WTC11 (cell line): ENCODE measurements at places on chromosomes 13 and 19.

DNA sequence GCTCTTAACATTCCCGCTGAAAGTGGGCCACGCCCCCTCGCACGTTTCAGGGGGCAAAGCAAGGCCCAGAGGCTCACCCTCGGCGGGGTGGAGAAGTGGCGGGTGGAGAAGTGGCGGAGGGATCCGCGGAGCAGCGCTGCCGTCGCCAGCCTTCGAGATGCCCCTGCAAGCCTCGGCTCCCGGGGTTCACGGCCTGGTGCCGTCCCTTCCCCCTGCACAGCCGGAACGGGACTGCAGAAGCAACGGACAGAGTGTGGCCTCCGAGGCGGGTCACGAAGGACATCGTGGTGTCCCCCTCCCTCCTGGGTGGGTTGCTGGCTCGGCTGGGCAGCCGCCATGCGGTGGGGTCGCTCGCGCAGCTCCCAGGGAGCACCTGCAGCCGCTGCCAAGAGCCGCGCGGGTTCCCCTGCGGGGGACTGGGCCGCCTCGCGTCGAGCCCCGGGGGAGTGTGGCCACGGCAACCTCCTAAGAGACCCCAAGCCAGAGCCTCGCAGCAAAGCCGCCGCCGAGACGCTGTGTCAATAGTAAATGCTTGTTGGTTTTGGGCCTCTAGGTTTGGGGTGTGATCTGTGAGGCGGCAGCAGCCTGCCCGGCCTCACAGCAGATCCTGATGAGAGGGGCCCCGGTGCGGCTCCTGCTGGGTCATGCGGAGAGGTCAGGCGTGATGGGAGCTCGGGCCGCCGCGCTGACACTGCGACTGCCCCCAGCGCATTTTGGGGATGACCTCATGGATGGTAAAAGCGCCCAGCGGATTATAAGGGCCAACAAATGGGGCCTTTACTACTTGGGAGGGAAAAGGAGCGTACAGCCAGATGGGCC, 5.5 kb downstream of the TPGS1 start:
- peak; percentile 39 for DNase-seq

GRCh38 chr19:56145698-56146097, 4.6 kb downstream of the ZNF444 start:
- DNase-seq = no peak

GRCh38 chr13:46297361-46297811, 85.7 kb downstream of the LRRC63 start:
- DNase-seq = no peak

GRCh38 chr13:99231721-99232120, 26.5 kb downstream of the GPR18 start:
- no peak for DNase-seq
